ENCODE measurements at places on chromosomes 1 and 21.

DNA sequence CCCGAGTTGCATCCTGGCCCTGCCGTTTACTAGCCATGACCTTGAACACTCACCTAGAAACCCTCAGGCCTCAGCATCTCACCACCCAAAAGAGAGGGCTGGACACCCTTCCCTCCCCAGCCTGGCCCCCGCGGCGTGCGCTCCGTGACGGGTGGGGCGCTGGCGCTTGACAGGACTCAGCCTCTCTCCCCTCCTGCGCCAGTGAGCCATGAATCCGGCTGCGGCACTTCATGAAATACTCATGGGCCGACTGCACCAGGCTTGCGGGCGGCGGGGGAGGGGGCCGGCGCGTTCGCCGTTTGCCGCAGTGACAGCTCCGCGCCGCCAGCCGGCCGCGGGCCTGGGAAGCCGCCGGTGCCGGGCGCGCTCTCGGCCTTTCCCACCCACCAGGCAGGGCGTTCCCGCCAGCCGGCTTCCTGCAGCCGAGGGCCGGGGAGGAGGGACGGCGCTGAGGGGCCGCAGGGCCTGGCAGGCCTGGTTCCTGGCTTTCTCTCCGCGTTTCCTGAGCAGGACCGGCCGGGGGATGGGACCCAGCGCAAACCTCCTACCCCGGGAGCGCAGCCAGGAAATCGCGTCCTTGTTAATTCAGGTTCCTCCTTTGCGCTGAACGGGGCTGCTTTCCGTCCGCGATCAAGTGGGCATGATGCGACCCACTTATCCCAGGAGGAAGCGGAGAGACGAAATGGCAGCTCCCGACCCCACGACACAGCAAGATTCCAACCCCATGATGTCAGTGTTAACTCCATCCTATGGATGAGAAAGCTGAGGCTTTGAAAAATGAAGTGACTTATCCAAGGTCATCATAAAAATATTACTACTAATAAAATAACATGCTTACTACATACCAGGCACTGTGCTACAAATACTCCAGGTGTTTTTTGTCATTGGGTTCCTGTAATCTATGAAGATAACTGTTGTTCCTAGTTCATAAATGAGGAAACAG is 9.1 kb upstream of the LUZP1 start:
- DNase-seq = no peak

DNA sequence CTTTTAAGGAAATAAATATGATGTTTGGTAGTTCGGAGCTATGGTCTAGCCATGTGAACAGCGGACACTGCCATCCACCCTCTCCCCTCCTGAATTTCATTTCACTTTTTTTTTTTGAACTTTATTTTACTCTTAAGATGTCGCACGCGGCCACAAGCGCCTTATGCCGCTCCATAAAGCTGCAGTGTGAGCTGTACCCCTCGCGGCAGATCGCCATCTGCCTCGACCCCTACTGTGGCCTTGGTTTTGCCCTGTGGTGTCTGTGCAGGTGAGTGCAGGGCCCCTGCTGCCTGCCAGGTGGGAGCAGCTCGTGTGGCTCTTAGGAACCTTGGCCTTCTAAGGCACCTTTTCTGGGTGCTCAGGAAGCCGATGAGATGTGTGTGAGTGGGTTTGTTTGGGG is 48.1 kb downstream of the S100B start:
- DNase-seq = no peak

DNA sequence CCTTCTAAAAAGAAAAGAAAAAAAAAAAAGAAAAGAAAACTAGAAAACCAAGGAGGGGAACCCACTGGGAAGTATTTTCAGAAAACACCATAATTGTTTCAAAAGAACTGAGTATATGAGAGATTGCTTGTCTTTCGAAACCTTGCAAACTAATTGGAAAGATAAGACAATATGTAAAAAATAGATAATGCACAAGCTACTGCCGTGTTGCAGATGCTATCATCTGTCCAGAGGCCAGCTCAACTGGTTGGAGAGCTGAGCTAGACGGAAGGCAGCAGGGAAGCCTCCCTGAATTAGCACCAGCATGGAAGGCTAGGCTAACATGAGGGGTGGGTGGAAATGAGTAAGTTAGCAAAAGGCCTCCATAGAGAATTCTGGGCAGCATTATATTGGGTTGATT is 16.2 kb upstream of the CACHD1 start:
- no peak for DNase-seq

DNA sequence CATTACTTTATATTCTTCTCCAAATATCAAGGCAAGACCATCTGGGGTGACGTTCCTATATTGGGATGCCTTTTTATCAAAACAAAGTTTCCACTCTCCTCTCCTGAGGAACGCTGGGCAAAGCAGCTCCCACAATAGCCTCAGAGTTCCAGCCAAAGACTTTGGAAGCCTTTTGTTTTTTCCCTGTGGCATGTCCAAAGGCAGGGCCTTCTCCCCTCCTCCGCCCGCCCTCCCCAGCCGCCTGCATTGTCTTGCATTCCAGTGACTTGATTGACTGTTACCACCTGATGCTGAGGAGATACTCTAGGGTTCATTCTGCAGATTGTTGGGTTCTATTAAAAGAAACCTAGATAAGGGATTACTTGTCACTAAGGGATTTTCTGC is 43.5 kb downstream of the PROX1 start:
- DNase-seq = no peak

- DNase-seq = no peak
Observed at GRCh38 chr1:197771904-197772556, 3.2 kb downstream of the DENND1B start.

DNA sequence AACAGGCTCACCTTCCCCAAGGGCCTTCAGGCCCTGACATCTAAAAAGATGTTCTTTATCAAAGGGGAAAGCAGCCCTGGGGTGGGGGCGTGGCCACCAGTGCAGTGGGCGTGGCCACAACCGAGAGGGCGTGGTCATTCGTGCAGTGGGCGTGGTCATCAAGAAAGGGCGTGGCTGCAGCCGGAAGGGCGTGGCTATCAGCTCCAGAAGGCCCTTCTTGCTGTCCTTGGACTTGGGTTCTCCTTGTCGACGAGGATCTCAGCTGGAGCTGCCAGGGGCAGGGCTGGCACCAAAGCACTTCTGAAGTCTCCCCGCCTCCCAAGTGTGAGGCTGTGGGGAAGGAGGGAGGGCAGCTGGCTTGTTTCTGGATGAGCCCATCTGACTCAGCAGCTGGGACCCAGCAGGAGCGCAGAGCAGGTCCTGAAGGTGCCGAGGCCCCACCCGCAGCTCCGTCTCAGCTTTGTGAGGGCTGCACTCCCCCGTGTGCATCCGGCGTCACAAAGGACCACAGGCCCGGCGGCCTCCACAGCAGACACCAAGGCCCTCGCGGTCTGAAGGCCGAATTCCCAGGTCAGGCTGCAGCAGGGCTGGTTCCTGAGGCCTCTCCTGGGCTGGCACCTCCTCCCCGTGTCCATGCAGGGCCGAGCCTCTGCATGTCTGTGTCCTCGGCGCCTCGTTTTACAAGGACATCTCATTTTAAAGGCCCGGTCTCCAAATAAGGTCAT is 12.8 kb downstream of the PDE9A start:
- DNase-seq = no peak

- no peak for DNase-seq
Observed at GRCh38 chr1:218259800-218260199, 25.3 kb upstream of the RRP15 start.

DNA sequence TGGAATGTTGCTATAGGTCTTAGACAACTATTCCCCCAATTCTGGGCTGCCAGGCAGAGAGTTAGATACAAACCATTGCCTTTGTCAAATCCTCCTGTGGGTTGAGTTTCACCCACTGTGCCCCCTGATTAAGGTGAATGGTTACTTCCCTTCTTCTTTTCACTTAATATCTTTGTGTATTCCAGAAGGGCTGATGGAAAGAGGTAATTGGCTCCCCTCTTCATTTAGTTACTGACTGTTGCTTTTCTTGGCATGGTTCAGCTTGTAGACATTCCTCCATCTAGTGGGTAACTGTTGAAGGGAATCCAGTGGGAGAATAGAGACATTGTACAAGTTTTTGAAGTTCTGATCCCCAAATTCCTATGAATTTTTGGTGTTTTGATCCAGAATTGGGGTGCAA is 43.8 kb upstream of the MACF1 start:
- DNase-seq = no peak

- no peak for DNase-seq
Observed at GRCh38 chr1:31639543-31639942, 5.1 kb downstream of the PEF1 start.

DNA sequence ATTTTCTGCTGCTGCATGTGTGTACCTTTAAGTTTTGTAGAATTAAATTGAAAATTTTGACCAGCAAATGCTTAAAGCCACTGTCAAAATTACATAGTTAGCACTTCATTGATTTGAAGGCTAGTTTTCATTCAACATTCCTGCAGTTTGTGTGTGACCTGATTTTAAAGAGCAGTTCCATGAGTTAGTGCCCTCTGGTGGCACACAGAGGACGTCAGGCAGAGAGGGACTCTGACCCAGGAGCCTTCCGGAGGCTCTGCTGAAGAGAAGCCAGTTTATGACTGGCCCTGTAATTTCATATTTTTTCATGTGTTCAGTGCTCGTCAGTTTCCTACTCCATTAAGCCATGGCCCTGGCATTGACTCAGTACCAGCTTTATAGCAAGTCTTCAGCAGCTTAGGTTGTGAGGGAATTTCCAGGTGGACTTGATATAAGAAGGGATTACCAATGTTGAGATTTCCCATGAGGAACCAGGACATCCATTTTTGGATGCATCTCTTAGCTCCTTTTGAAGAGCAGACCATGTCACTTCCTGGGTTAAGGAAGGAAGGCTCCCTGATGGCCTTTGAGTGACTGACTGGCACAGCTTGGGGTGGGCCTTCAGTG is 104.7 kb downstream of the CAMTA1 start:
- DNase-seq = no peak

- DNase-seq = no peak
Observed at GRCh38 chr1:225004396-225004795, 74.9 kb downstream of the DNAH14 start.

- no peak for DNase-seq
Observed at GRCh38 chr1:167905182-167905581, 8.8 kb downstream of the ADCY10 start.

- no peak for DNase-seq
Observed at GRCh38 chr21:44793592-44794374, 7.8 kb downstream of the UBE2G2 start.

- no peak for DNase-seq
Observed at GRCh38 chr1:225697428-225697827, 44.5 kb upstream of the ENAH start.

- DNase-seq = no peak
Observed at GRCh38 chr21:24272521-24272938, 1334.8 kb downstream of the MRPL39 start.

- DNase-seq = no peak
Observed at GRCh38 chr21:46007492-46007868, 25.9 kb downstream of the COL6A1 start.

- DNase-seq = no peak
Observed at GRCh38 chr1:61012341-61012761, 70.0 kb upstream of the NFIA start.

GRCh38 chr1:150576794-150577556 is 2.4 kb downstream of the MCL1 start:
- no peak for DNase-seq

DNA sequence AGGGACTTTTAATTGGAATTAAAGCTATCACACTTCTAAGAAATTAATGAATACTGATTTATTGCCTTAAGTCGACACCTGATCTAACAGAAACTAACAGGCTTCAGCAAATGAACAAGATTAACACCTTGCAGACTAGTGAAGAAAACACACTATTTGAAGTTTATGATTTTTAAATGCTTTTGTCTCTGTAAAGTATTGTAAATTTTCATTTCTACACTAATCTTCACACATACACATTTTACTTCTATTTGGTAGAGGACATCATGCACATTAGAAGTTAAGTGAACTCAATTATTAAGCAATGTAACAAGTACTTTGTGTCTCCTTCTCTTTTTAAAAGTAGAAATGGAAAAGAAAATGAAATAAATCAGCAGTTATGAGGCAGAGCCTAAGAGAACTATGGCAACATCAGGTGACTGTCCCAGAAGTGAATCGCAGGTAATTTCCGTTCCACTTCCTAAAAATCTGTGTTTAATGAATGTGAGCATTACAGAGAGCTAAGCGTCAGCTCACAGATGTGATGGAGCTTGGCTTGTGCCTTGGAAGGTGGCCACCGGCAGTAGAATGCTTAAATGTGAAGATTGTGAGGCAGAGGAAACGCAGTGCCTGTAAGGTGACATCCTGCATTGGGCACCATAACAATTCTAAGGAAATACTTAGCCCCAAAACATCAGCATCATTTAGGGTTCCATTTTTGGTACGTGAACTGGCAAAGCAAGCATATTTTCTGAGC is 1.2 kb downstream of the PRMT2 start:
- no peak for DNase-seq

DNA sequence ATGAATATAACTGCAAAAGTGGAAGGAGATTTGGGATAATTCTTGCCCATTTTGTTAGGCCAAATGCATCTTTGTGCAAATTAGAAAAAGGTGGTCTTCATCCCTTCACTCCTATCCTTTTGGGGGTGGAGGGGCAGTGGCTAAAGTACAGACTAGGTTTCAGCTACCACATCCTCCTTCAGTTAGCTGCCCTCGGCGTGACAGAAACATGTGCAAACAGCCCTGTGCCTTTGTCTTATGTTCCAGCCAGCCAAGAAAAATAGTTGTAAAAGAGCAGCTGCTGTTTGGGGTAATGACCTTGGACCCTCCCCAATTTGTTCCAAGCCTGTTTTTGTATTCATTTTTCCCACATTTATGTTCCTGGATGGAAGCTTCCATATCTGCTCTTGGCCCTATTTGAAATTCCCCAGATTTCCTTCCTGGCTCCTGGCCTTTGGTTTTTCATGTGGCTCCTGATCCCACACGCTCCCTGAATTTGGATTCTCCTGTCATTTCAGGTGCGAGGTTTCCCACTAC is 8.3 kb upstream of the LGALS8 start:
- no peak for DNase-seq

DNA sequence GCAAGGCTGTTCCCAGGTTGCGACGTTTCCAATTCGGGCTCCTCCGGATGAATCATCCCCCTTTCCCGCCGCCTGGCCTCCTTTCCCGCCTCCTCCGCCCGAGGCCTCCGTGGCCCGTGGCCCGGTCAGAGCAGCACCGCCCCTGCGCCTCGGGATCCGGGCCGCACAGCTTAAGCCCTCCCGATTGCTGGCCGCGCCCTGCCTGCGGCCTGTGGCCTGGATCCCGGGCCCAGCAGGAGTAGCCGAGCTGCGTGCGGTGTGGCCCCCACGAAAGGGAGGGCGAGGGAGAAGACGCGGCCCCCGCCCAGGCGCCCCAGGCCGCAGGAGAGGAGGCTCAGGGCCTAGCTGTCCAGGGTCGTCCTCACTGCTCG is 1.0 kb downstream of the TMEM200B start:
- no peak for DNase-seq

GRCh38 chr1:166836733-166837132 is 2.5 kb upstream of the POGK start:
- no peak for DNase-seq
